ENCODE measurements at places on chromosomes 5 and 9. TPM values are rescaled to one million over a fixed set of nuclear protein-coding genes. Genes with fewer than 3 reads are reported as not detected.

DNA sequence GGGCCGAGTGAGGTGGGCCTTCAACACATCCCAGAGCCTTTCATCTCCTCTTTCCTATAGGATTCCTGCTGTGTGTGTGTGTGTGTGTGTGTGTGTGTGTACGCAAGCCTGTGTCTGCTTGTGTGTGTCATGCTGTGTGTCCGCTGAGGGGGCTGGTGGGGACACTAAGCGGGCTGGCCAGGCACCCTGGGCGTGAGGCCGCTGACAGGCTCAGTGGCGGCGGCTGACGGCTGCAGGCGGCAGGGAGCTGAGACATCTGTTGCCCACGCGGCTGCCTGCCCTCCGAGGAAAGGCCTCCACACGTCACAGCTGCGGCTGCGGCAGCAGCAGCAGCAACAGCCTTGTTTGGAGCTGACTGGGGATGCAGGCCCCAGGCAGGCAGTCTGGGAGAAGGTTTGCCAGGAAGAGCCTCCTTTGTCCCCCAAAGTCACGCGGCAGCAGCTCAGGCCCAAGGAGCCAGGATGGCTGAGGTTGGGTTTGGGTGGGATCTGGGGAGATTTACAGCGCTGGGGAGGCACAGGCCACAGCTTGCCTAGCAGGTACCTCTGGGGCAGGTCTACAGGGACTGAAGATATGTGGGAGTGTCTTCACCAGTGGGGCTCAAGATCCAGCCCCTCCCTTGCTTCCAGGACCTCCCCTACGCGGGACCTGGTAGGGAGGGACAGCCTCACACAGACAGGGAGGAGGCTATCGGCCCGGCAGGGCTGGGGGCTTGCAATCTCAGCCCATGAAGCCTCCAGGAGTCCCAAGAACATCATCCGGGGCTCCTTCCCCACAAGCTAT lies 1.8 kb downstream of the PDLIM4 start:
- H3K36me3 ChIP-seq: no peaks in the 10 kb centered on the region
- peaks cover 26% of the 10 kb centered on the region for H3K4me1 ChIP-seq
- peak overlapping the region; percentile 80 for H3K4me3 ChIP-seq
- DNase-seq: peak; percentile 79
- H3K27ac ChIP-seq: peak overlapping the region; percentile 99
- H3K27me3 ChIP-seq: no peaks in the 10 kb centered on the region

GRCh38 chr9:129309041-129309430 lies 131.0 kb upstream of the IER5L start:
- DNase-seq: no peak
- no peak overlapping the region for H3K4me3 ChIP-seq
- no peaks in the 10 kb centered on the region for H3K4me1 ChIP-seq
- no peaks in the 10 kb centered on the region for H3K36me3 ChIP-seq

DNA sequence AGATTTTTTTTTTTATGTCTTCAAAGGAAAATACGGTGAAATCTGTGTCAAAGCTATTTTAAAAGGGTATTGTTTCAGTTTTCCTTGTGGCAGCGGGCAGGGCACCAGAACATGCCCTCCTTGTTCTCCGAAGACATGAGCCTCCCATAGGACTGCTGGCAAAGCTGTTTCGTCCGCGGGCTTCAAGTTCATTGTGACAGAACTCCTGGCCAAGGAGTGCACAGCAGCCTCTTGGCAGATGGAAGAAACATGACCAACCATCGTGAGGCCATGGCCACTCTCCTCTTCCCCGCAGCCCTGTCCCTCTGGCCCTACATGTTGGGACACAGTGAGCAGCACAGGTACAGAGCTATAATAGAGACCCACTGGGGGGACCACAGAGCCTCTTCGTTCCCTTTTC lies 99.5 kb downstream of the AOPEP start:
- no peak for DNase-seq
- no peaks in the 10 kb centered on the region for H3K27me3 ChIP-seq
- no peak overlapping the region for H3K4me3 ChIP-seq
- no peaks in the 10 kb centered on the region for H3K36me3 ChIP-seq
- no peaks in the 10 kb centered on the region for H3K4me1 ChIP-seq

DNA sequence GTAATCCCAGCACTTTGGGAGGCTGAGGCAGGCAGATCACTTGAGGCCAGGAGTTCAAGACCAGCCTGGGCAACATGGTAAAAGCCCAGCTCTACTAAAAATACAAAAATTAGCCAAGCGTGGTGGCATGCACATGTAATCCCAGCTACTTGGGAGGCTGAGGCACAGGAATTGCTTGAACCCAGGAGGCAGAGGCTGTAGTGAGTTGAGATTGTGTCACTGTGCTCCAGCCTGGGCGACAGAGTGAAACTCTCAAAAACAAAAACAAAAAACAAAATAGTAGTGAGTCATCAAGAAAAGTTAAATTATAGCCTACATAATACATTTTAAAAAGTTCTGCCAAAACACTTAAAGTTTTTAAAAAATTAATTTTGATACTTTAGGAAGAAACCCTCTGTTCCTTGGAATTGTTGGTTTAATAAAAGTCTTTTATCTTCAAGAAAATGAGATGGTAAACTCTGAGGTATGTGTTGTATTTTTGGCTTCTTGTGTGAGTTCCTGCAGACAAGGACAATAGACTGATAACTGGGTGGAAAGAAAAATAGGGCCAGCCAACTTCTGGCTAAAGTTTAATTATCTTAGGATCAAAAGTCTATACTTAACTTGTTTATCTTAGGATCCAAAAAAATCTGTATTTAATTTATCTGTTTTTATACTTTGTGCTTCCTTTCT lies 9.3 kb downstream of the RUSC2 start:
- H3K4me1 ChIP-seq: no peaks in the 10 kb centered on the region
- no peaks in the 10 kb centered on the region for H3K27me3 ChIP-seq
- H3K36me3 ChIP-seq: no peaks in the 10 kb centered on the region
- peak overlapping the region; percentile 80 for H3K27ac ChIP-seq

DNA sequence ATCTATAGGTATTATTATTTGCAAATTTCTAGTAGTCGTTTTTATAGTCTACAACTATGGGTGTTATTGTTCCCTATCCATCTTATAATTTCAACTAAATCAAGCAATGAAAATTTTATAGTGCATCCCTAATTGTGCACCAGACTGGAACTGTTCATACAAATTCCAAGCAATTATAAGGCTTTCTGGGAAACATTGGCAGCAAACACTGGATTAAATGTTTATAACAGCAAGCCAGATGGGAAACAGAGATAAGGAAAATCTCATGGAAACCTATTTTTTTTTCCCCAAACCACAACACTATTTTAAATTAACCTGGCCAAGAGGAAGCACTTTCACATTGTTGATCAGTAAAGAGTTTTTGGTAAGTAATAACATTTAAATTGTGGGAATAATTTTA lies 524.3 kb downstream of the RASEF start:
- no peaks in the 10 kb centered on the region for H3K36me3 ChIP-seq
- H3K27ac ChIP-seq: no peak overlapping the region
- H3K4me1 ChIP-seq: no peaks in the 10 kb centered on the region
- H3K27me3 ChIP-seq: no peaks in the 10 kb centered on the region

- no peaks in the 10 kb centered on the region for H3K27me3 ChIP-seq
- no peaks in the 10 kb centered on the region for H3K4me1 ChIP-seq
- no peak for DNase-seq
- H3K36me3 ChIP-seq: no peaks in the 10 kb centered on the region
- H3K4me3 ChIP-seq: no peak overlapping the region
Observed at GRCh38 chr5:36611520-36612274, 5.3 kb downstream of the SLC1A3 start.

DNA sequence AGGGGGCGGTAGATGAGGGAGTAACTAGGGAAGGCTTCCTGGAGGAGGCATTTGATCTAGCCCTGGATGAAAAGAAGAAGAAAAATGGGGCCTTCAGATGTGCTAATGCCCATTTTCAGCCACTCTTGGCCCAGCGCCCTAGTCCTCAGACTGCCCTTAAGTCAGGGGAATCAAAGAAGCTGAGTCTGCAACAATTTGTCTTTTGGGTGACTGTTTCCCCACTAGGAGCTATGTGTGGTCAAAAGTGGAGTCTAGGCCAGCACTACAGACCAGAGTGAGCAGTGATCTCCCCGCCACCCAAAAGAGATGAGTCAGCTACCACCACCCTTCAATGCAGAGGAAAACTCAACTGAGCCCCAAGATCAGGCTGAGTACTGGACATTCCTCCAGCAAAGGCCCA lies 542.1 kb downstream of the BNC2 start:
- H3K36me3 ChIP-seq: no peaks in the 10 kb centered on the region
- no peak for DNase-seq
- H3K27me3 ChIP-seq: no peaks in the 10 kb centered on the region
- no peak overlapping the region for H3K27ac ChIP-seq
- H3K4me1 ChIP-seq: no peaks in the 10 kb centered on the region

GRCh38 chr5:132220491-132220890 lies 7.2 kb downstream of the P4HA2 start:
- no peak for DNase-seq
- peaks cover 21% of the 10 kb centered on the region for H3K4me1 ChIP-seq
- H3K36me3 ChIP-seq: no peaks in the 10 kb centered on the region
- no peaks in the 10 kb centered on the region for H3K27me3 ChIP-seq

- no peaks in the 10 kb centered on the region for H3K36me3 ChIP-seq
- H3K27me3 ChIP-seq: no peaks in the 10 kb centered on the region
- H3K4me3 ChIP-seq: no peak overlapping the region
- H3K27ac ChIP-seq: no peak overlapping the region
Observed at GRCh38 chr9:95740217-95741004, 135.1 kb upstream of the ERCC6L2 start.

DNA sequence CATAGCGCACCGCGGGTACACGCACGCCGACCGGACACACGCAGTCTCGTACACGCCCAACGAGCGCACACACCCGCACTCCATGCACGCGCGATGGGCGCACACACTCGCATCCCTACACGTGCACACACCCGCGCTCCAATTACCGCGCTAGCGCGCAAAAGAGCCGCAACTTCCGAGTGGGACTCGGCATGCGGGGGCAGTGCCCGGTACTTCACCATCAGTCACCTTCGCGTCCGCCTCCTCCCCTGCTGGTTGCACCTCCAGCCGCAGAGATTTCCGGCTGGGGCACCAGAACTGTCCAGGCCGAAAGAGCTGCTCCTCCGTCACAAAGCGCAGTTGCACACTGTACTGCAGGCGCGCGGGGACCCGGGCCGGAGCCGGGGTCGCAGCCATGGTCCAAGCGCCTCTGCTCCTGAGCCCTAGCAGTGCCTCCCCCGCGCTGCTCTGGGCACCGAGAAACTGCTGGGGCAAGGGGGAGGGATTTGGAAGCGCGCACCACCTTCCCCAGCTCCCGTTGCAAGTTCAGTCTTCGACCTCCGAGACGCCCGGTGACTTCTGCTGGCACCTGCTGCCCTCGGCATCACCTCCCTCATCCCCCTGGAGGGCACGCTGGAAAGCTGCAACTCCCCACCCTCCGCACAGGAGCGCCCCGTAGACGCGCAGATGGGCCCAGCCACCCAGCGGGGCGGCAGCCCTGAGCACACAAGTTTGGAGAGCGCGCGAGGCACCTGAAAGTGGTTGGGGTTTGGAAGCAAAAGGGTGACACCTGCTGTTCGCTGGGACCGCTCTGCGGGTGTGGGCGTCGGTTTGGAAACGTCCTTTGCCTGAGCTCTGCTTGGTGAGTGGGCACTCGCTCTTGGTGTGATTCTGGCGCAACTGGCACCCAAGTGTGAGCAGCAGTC lies 337.4 kb upstream of the PUM3 start:
- no peak overlapping the region for H3K4me3 ChIP-seq
- no peaks in the 10 kb centered on the region for H3K4me1 ChIP-seq
- no peak overlapping the region for H3K27ac ChIP-seq
- DNase-seq: no peak

DNA sequence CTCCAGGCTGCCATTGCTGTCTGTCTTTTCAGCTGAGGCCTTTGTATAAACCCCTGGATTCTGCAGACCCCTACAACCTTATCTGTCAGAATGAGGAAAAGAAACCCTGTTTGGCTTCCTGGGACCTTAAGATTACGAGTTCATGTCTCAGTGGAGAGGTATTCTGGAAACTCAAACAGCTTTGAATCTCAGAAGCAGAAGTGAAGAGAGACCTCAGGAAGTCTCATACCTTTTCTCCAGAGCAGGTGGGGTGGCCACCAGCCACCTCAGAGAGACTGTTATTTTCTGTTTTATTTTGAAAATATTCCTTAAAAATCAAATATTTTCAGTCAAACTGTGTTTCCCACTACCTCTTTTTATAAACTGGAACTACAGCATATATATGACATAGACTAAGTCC lies 457.5 kb downstream of the TMEM232 start:
- no peaks in the 10 kb centered on the region for H3K27me3 ChIP-seq
- H3K27ac ChIP-seq: no peak overlapping the region
- no peak for DNase-seq
- peaks cover 3% of the 10 kb centered on the region for H3K4me1 ChIP-seq
- no peak overlapping the region for H3K4me3 ChIP-seq

The MLANA gene
- total RNA-seq: not detected

Data from uterus (tissue), 4 donors.